ENCODE measurements at places on chromosomes 5 and 9. TPM values are rescaled to one million over a fixed set of nuclear protein-coding genes. Genes with fewer than 3 reads are reported as not detected.

GRCh38 chr9:89448381-89448780, 49.5 kb downstream of the SEMA4D start:
- H3K36me3 ChIP-seq = no peaks in the 10 kb centered on the region
- peaks cover 4% of the 10 kb centered on the region for H3K4me1 ChIP-seq
- no peaks in the 10 kb centered on the region for H3K27me3 ChIP-seq
- no peak for DNase-seq
- no peak overlapping the region for H3K27ac ChIP-seq

DNA sequence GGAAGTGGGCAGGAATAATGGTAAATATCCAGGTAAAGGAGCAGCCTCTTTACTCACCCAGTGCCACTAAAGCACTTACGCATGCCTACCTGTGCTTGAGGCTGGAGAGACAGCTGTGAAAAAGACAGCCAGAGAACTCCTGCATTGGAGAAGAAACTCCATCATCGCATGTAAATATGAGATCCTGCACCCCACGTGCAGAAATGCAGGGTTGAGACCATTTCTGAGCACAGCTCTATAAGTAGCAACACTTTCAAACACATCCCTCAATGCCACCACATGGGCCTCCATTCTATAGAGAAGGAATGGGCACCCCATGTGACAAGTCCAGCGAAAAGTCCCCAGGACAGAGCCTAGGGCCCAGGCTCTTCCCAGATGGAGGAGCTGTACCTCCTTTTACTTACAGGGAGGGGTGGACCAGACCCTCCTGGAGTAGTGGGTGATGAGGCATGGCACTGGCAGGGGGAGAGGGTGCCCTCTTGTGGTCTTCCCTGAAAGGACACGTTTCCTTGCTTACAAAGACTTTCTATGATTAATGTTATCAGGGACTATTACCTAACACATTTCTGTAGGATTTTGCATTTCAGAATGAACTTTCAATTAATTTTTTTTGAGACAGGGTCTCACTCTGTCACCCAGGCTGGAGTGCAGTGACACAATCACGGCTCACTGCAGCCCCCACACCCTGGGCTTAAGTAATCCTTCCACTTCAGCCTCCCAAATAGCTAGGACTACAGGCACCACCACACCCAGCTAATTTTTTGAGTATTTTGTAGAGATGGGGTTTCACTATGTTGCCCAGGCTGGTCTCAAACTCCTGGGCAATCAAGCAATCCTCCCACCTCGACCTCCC, 55.3 kb upstream of the IL17B start:
- H3K4me1 ChIP-seq = peaks cover 20% of the 10 kb centered on the region
- H3K27me3 ChIP-seq = no peaks in the 10 kb centered on the region
- peak; percentile 67 for DNase-seq
- no peaks in the 10 kb centered on the region for H3K36me3 ChIP-seq

CPLANE1 gene
- total RNA-seq = 18.1 TPM

DNA sequence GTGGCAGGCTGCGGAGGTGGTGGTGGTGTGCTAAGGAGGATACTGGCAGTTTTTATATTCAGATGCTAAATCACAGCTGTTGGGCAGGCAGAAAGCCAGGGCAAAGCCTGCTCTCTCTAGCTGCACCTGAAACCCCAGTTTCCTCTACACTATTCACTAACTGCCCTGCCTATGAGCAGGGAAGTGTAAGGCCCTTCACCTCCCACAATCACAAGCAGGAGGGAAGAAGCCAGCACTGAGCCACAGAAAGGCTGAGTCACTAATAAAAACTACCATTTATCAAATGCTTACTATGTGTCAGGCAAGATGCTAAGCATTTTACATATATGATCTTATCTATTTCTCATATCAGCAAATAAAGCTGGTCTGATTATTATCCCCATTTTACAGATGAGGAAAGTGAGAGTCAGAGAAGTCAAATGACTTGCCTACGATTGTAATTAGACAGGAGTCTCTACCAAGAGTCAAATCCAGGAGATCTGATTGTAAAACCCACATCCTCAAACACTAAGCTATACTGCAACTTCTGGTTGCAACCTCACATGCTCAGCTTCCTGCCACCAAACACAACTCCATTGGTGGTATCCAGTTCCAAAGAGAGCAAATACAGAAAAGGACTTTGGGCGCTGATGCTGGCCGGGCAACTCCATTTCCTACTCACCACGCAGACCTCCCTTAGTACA, 17.7 kb upstream of the IL6ST start:
- H3K36me3 ChIP-seq = no peaks in the 10 kb centered on the region
- H3K27me3 ChIP-seq = no peaks in the 10 kb centered on the region
- no peak overlapping the region for H3K4me3 ChIP-seq
- peak overlapping the region; percentile 52 for H3K27ac ChIP-seq
- peak; percentile 20 for DNase-seq
- peaks cover 16% of the 10 kb centered on the region for H3K4me1 ChIP-seq

All from transverse colon (tissue), 4 donors.